ENCODE measurements at places on chromosomes 12 and 14.

GRCh38 chr14:100783630-100784370, 42.1 kb upstream of the MEG3 start:
- peak; percentile 93 for DNase-seq

DNA sequence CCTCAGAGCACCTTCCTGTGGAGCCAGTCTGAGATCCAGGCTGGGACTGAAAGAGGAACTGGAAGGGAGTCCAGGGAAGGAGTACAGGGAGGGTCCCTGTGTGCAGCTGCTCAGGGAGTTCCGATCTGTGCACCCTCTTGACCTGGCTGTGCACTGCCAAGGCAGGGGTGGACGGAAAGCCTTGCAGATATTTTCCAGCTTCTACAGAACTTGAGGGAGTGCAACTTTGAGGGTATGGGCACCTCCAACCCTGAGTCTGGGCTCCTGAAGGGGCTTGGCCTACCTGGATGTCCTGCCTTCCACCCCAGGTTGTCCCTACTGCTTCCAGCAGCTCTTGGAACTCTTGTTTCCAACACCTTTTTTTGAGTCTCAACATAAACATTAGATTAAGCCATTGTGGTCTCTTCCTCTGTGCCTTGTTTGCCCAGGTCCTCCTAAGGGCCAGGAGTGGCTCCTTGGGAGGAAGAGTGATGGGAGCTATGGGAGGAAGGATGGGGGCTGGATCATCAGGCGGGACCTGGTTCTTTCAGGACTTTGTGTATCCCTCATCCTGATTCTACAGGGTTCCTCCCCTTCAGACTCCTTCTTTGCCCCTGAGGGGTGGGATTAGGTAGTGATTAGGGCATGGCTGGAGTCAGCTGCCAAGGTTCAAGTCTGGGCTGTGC, 3.5 kb downstream of the KRT7 start:
- no peak for DNase-seq

- no peak for DNase-seq
These were observed 10.0 kb downstream of the EML1 start for GRCh38 chr14:99803106-99803775.

DNA sequence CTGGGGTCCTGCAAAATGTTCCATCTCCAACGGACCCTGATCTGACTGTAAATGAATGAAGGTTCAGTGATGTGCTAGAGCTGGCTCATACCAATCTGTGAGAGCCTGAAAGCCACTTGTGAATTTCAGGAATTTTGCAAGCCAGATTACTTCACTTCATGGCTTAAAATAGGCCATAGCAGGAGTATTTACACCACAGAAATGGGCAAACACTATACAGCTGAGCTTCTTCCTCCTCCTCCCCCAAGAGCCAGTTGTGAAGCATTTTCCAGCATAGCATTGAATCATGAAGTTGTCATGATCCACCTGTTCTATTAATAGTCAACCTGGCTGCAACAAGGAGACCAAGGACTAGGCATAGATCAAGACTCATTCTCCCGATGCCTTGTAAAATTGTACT, 141.3 kb upstream of the RASSF8 start:
- no peak for DNase-seq

- no peak for DNase-seq
These were observed 112.4 kb upstream of the TMEM132D start for GRCh38 chr12:130016194-130016593.

DNA sequence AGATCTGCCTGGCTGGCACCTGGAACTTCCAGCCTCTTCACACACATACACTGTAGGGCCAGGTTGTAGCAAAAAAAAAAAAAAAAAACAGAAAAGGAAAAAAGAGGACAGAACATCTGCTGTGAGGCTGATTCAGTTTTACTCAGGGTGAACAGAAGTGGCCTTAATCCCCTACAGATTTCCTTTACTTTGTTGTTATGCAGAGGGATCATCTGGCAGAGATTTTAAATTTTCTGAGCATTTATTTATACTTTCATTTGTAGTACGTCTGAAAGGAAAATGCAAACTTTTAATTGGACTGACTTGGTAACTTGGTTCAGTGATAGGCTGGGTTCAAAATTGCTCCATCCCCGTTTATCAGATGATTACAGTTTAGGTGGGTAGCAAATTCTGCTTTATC, 50.8 kb upstream of the PRICKLE1 start:
- no peak for DNase-seq

DNA sequence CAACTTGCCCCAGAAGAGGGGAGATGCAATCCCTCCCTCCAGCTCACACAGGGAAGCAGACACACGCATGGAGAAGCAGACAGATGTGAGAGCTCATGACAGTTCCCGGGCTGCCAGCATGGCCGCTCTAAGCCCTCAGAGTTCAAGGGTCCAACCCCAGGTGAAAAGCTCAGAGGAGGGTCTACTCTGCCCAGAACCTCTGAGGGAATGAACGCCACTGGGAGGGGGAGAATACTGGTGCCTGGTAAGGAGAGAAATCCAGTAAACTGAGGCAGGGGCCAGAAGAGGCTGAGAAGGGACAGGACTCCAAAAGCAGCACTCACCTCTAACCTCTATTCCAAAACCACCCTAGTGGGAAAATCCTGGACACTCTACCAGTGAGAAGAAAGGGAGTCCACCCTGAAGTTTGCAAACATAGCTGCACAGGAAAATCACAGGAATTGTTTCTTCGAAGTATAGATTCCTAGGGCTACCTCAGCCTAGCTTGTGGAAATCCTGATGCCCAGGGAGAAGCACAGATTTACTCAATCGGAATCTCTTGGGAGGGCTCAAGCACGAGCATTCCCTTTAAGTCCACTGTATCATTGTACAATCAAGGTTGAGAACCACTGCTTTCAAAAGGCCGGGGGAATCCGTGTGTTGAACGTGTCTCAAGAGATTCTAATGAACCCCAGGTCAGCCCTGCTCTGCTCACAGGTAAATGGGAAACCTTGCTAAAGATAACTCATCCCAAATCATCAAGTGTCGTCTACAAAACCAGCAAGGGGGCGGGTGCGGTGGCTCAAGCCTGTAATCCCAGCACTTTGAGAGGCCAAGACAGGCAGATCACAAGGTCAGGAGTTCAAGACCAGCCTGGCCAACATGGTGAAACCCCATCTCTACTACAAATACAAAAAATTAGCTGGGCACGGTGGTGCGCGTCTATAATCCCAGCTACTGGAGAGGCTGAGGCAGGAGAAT, 34.3 kb upstream of the PLEKHG6 start:
- DNase-seq: no peak

GRCh38 chr14:26088275-26088674, 509.6 kb downstream of the NOVA1 start:
- DNase-seq: no peak

GRCh38 chr12:50038336-50038735, 13.0 kb upstream of the RACGAP1 start:
- DNase-seq: no peak

DNA sequence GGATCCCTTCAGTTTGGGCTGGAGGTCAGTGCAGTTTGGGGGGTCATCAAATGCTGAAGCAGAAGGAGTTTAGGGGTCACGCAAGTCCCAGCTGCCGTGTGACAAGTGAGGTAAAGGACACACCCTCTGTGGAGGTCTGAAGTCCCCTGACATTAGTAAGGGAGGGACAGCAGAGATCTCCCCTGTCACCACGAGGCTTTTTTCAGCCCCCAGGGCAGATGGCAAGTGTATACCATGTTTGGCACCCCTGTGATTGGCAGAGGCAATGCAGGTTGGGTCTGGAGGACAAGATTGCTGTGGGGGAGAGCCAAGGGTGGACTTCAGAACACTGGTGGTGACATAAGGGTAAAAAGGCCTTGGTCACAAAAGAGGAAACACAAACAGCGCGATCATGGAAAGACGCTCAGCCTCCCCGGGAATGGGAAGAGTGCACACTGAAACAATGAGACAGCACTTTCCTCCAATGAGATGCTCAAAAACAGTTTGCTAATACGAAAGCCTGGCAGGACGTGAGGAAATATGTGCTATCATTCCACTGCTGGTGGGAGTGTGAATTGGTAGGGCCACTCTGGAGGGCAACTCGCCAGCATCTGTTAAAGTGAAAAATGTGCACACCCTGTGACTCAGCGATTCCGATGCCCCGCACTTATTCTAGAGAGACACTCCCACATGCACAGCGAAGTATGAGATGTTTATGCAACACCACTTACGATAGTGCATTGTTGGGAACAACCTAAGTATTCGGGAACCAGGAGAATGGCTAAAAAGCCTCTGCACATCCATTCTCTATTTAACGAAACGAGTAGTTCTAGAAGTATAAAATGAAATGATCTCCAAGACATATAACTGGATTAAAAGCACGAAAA, 14.4 kb upstream of the CD27 start:
- DNase-seq: peak; percentile 53

DNA sequence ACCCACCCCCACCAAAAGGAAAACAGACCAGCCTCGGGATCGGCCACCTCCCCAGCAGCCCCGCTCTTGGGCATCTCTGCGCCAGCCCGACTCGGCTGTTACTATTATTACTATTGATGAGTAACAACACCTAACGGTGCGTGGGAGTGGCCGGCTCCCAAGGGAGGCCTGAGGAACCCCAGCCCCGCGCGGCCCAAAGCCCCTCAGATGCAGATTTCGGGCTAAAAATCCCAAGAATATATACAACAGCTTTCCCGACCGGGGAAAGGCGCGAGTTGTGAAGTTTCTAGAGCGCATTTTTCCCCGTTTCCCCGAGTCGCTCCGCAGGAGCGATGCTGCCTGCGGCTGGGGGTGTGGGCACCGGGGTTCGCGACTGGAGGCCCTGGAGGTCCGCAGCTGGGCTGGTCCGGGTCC, 565 bp downstream of the NT5DC3 start:
- peak; percentile 25 for DNase-seq

GRCh38 chr14:73124180-73124894, 12.0 kb upstream of the PSEN1 start:
- no peak for DNase-seq

DNA sequence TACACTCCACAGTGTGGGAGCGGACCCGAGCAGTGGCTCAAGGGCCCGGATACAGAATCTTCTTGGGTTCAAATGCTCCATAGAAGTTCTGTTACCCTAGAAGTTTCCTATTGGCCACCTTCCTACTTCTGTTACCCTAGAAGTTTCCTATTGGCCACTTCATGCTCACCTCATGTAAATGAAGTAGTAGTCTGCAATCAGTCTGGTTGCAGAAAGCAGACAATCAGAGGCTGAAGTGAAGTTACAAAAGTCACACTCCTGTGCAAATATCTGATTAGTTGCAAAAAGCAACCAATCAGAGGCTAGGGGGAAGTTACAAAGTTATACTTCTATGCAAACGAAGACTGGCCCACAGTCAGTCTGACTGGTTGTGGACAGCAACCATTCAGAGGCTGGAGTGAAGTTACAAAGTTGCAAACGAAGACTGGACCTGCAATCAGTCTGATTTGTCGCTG, 77.8 kb upstream of the CPNE8 start:
- no peak for DNase-seq

DNA sequence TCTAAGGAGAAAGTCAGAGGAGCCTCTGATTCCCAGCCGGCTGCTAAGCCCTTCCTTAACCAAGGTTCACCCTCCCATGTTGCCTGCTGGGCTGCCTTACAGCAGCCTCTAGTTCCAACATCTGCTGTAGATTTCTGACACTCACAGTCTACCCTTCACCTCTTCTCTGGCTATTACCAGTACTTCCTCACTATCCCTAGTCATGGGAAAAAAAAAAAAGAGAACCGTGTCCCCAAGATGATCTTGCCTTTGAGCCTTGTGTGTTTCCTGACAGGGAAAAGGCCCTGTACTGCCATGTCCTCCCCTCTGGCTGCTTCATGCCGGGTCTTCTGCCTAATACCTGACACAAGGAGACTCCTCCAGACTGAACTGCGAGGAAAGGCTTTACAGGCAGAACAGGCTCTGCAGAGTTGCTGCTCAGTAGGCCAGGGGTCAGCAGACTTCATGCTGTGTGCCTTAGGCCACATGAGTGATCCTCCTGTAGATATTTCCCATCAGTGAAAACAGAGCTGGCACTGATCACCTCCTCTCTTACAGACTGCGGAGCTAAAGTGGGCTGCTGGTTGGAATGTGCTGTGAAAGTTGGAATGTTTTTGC, 46.8 kb downstream of the PRKCH start:
- DNase-seq: no peak

GRCh38 chr12:84502180-84502860, 410.3 kb downstream of the SLC6A15 start:
- DNase-seq: no peak

GRCh38 chr14:75522224-75522982, at the start of gene BATF:
BATF (plus strand) TSS chr14:75522469; CDS start chr14:75522683, 214 bp downstream.
- DNase-seq: no peak

DNA sequence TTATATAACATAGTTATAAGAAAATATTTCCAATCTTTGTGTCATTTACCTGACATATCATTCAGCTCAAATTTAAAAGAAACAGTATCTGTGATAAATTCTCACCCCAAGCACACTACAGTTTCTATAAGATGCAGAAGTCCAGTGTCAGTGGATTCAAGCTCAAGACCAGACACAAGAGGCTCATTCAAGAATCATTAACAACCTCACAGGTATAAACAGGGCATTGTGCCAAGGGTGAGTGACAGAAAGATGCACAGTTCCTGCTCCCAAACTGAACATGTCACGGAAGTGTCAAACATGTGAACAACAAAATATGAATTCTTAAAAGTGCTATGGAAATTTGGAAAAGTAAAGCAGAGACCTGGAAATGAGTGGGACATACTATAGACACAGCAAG, 12.8 kb downstream of the ATP2B1 start:
- no peak for DNase-seq

GRCh38 chr12:67710582-67710981, 62.0 kb downstream of the DYRK2 start:
- no peak for DNase-seq

- DNase-seq: no peak
These were observed 447.2 kb downstream of the SNAPC1 start for GRCh38 chr14:62209287-62209899.

- no peak for DNase-seq
These were observed 71.8 kb downstream of the PAWR start for GRCh38 chr12:79618848-79619404.

- DNase-seq: no peak
These were observed 169.5 kb downstream of the ANO4 start for GRCh38 chr12:100964028-100964427.

DNA sequence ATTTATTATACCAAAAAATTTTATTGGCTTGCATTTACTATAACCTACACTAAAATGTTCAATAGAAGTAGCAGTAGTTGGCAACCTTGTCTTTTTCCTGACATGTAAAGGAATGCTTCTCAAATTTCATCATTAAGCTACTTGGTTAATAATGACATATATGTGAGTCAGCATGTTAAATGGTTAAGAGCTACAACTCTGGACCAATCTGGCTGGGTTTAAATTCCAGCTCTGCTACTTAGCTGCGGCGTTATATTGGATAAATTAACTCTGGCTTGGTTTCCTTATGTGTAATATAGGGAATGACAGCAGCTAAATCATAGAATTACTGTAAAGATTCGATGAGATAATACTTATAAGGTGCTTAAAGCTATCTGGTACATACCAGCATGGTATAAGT, 53.7 kb upstream of the OTOGL start:
- DNase-seq: no peak

DNA sequence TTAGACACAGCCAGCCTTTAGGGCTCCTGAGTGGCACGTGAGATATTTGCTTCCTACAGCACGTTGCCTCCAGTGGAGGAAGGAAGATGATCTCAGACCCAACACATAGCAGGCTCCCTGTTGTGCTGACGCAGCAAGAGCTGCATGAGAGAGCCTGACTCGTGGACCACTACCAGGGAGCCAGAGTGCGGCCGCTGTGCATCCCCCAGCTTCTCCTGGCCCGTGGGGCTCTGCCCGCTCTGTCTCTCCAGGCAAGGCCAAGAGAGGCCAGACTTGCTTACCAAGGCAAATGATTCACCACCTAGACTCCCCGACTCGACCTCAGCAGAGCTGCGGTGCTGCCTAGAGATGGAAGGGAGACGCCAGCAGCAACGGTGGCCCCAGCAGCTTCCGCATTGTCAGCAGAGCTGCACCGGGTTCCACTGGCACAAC, 37.5 kb downstream of the MAP3K9 start:
- DNase-seq: no peak

GRCh38 chr12:131736446-131737149, 25.7 kb downstream of the SFSWAP start:
- DNase-seq: no peak
